ENCODE measurements at places on chromosomes 11 and 22.
A peak's percentile ranks its signal among the peaks of the same experiment; 100 is the strongest.

GRCh38 chr11:64967375-64967774, 4.5 kb downstream of the MAJIN start:
- no peak for DNase-seq
- peaks cover 39% of the 10 kb centered on the region for H3K4me1 ChIP-seq
- peaks cover 6% of the 10 kb centered on the region for H3K27me3 ChIP-seq
- H3K36me3 ChIP-seq, result peaks cover 2% of the 10 kb centered on the region

DNA sequence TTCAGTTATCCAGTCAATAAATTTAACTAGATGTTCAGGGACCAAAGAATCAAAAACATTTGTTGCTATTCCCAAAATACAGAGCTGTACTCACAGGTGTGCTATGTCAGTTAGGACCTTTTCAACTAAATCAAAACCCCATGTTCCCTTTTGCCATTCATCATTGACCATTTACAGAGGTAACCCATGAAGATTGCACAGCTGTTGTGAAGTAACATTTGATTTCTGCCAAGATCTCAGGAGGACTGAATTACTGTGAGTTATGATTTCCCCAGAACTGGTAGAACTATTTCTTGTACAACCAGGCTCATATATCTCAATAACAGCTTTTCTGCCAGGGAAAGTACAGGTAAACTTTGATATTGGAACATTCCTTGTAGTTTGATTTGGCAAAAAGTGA, 131.1 kb upstream of the FIBIN start:
- no peak overlapping the region for H3K27ac ChIP-seq
- no peaks in the 10 kb centered on the region for H3K4me1 ChIP-seq
- no peaks in the 10 kb centered on the region for H3K27me3 ChIP-seq
- H3K4me3 ChIP-seq, result no peak overlapping the region

GRCh38 chr22:39482768-39483167, 19.3 kb upstream of the MIEF1 start:
- H3K27ac ChIP-seq, result no peak overlapping the region
- H3K4me3 ChIP-seq, result no peak overlapping the region
- no peak for DNase-seq

DNA sequence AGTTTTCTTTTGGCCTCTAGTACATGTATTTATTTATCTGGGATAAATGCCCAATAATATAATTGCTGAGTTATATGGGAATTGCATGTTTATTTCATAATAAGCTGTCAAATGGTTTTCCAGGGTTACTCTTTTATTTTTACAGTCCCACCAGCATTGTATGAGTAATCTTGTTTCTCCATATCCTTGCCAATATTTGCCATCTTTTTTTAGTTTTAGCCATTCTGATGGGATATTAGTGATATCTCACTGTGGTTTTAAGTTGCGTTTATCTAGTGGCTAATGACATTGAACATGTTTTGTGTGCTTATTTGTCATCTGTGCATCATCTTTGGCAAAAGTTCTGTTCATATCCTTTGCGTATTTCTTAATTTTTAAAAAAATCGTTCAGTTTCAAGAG, 372.8 kb upstream of the CCDC179 start:
- no peaks in the 10 kb centered on the region for H3K36me3 ChIP-seq
- no peaks in the 10 kb centered on the region for H3K4me1 ChIP-seq
- DNase-seq, result no peak
- no peak overlapping the region for H3K27ac ChIP-seq
- H3K4me3 ChIP-seq, result no peak overlapping the region
- no peaks in the 10 kb centered on the region for H3K27me3 ChIP-seq

DNA sequence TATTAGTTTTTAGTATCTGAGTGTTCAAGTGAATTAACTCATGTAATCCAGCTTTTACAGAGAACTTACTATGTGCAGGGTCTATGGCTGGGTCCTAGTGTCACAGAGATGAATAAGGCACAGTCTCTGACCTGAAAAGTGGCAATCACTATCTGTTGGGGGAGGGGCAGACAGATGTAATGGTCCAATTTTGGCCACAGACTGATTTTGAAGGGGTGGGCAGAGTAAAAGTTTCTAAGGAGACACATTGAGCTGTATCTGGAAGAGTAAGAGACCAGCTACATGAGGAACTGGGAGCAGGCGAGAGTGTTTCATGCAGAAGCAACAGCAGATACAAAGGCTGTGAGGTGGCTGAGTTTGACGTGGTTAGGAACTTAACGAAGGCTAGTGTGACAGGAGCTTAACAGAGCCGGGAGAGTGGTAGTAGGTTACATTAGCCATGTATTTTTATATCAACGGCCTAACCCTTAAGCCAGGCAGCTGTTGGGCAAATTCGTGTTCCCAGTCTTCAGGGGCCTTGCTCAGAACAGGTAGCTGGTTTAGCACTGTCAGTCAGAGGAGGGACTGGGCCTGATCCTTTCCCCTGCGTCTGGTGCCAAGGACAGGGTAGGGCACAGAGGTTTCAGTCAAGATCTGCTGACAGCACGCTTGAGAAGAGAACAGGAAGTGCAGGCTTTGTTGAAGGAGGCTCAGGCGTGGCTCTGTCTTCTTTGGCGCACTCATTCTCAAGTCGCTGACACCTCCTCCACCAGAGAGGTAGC, 1.4 kb upstream of the STIM1 start:
- DNase-seq, result peak; percentile 66
- H3K36me3 ChIP-seq, result peaks cover 5% of the 10 kb centered on the region
- H3K27ac ChIP-seq, result peak overlapping the region; percentile 99
- no peaks in the 10 kb centered on the region for H3K27me3 ChIP-seq
